ENCODE measurements at places on chromosomes 11 and 22.

DNA sequence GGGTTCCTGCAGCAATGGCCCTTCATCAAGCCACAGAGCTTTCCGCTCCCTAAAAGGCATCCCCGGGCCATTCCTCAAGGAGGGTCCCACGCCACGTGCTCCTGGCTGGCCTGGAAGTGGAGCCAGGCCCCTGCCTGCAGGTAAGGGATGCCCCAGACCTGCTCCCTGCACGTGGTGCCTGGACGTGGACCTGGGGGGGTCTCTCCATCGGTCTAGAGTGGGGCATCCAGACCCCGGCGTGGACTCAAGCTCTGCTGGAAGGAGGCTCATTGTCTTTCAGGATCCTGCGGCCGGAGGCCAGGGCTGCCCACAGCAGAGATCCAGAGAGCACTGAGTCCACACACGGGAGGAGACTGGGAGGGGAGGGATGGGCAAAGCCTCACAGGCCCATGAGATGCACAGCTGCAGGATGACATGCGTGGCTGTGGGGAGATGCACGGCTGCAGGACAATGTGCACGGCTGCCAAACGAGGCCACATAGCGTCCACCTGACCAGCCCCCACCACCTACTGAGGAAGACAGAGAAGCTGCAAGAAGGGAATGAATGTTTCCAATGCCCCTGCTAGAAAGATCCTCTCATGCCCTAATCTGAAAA lies 236.7 kb downstream of the BRD1 start:
- no peak for DNase-seq

DNA sequence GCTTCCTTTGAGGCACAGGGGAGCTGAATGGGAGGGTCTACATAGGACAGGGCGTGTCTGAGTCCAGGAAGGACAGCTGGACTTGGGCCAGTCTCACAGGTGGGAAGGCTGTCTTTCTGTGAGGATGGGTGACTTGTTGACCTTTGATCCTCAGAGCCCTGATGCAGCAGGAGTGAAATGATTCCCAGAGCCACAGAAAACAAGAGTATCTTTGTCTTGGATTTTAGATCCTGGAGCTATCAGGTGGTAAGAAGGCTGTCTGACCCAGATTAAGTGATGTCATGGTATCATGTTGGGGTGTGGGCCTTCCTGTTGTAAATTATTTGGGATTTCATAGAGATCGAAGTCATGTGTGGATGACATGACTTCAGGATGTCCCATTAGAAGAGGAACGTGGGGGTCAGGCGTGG lies 15.0 kb downstream of the PTPRJ start:
- DNase-seq: no peak

GRCh38 chr22:41883400-41883799 lies 31.5 kb downstream of the SHISA8 start:
- no peak for DNase-seq

- no peak for DNase-seq
Measured at GRCh38 chr11:63504054-63504453, 1.8 kb upstream of the LGALS12 start.

GRCh38 chr11:73538381-73538872 lies 59.5 kb downstream of the FAM168A start:
- DNase-seq: no peak

DNA sequence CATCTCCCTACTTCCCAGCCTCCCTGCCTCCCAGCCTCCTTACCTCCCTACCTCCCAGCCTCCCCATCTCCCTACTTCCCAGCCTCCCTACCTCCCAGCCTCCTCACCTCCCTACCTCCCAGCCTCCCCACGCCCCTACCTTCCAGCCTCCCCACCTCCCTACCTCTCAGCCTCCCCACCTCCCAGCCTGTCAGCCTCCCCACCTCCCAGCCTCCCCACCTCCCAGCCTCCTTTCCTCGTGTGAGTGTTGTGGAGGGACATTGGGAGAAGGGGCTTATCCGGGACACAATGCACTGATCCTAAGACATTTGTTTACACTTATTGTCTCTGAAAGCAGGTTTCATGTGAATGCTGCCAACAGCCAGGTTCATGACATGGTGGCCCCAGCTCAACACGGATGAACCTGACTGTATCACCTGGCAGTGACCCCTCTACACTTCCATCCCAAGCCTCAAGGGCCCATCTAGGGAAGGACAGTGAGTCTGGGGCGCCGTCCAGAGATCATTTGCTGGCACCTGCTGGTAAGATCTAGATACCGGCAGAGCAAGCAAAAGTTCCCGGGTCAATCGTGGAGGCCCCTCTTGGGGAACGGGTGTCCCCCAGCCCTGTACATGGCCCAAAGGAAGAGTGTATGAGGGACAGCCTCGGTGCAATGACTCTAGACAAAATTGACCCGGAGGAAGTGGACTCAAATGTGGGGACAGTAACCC lies 34.5 kb upstream of the TH start:
- no peak for DNase-seq

GRCh38 chr11:102476812-102477211 lies 24.2 kb upstream of the TMEM123 start:
- peak; percentile 42 for DNase-seq

DNA sequence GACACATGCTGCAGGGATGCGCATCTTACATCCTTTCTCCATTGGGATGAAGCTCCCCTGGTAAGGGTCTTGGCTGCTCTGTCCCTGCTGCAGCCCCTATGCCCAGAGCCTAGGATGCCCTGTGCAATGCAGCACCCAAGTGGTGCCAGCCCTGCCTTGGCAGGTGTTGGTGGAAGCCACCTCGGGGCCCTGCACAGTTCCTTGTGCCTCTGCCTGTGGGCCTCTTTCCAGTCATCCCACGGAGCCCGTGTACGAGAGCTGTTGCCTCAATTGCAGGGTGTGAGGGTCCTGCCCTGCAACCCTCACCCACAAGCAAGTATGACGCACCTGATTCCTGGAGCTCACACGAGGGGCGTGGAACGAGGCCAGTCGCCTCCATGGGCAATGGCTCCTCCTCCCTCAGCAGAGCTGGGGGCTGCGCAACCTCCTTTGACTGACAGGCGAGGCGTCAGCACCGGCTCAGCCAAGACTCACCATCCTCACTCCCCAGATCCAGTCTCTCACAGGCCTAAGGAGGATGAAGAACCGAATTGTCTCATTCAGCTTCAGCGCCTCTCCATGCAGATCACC lies 719.6 kb downstream of the BRD1 start:
- no peak for DNase-seq

DNA sequence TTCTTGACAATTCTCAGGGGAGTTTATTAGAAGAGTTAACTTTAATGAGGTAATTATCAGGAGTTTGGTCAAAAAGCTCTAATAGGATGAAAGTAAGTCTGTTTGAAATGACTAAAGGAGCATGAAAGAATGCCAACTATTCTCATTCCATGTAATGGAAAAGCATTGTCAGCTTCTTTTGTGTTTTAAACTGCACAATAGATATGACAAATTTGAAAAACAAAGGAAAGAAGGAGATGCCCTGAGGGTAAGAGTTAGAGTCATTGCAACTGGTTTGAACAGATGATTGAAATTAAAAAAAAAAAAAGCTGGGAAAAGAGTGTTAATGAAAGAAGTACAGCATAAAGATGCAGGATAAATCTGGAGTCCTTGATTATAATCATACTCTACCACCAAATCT lies 296.8 kb upstream of the FOLH1 start:
- DNase-seq: no peak

DNA sequence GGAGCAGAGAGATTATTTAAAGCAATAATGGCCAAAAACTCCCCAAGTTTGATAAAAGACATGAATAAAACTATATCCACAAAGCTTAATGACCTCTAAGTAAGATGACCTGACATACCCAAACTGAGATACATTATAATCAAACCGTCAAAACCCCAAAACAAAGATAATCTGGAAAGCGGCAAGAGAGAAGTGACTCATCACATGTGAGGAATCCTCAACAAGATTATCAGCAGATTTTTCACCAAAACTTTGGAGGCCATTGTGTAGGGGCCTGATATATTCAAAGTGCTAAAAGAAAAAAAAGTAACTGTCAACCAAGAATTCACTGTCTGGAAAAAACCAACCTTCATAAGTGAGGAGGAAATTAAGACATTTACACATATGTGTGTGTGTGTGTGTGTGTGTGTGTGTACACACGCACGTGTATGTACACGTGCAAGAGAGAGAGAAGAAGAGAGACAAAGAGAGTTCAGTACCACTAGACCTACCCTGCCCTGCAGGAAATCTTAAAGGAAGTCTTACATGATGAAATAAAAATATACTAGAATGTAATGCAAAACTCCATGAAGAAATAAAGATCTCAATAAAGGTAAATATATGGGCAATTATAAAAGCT lies 752.4 kb downstream of the NELL1 start:
- DNase-seq: no peak

- DNase-seq: no peak
Measured at GRCh38 chr22:26374391-26375026, 54.6 kb upstream of the ASPHD2 start.

DNA sequence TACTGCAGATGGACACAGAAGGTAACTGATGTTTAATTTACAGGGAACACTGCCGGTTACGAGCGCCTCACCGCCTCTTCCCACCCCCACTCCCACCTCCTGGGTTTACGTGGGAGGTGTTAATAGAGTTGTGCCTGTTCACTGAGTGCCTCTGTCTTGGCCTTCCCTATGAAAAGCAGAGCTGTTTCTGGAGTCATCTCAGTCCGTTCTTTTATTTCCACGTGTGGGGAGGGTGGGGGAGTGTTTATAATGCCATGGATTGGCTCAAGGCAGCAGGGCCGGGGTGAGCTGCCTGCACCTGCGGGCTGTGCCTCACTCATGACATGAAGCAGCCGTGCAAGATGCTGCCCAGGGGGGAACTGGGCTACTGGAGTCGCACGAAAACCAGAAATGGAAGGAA lies 322.7 kb downstream of the CADM1 start:
- no peak for DNase-seq

DNA sequence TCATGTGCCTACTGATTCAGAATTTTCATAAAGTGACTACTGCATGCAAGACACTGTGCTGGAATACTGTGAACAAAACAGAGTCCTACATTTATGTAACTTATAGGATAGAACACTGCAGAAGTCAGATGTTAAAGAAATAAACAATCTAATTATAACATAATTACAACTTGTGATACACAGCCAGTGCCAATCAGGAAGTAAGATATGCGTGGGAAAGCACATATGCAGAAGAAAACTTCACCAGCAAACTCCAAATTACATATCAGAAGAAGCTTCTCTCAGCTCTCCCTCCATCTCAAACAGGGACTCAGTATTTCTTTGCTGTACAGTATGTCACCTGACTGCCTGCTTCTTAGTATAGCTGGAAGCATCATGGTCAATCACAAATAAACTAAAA lies 37.4 kb downstream of the PAK1 start:
- DNase-seq: no peak

- DNase-seq: no peak
Measured at GRCh38 chr11:14273895-14274294, 85.1 kb downstream of the RRAS2 start.

DNA sequence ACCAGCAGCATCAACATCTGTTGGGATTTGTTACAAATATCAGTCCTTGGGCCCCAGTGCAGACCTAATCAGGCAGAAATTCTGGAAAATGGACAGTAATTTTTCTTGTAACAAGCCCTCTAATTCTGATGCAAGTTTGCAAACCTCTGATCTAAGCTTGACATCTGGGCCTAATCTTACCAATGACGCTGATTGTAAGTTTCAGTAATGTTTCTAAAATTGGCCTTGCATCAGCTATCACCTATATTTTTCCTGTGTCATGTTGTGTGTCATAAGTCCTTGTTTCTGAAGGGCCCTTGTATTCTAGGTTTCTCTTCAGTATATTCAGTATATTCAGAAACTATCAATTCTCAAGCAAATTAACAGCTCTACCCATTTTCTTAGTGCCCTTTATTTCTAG lies 36.4 kb downstream of the ZNF215 start:
- no peak for DNase-seq

DNA sequence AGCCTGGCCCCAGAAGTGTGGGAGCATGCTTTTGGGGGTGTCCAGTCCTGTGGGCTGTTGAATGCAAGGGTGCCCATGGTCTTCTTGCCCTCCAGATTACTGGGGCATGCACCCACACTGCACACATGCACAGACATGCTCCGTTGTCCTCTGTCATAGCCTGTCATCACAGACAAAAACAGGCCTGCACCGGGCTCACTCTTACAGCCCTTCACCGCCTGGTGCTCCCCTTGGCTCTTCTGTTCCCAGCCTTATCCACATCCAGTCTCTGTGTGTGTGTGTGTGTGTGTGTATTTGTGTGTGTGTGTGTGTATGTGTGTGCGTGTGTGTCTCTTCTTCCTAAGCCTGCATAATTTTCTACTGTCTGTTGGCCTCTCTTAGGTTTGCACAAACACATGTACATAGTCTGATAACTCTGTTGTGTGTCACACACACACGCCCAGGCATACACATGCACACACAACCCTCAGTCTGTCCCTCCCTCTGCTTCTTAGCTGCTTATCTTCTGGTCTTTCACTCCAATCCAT lies 23.4 kb upstream of the NECTIN1 start:
- DNase-seq: no peak

DNA sequence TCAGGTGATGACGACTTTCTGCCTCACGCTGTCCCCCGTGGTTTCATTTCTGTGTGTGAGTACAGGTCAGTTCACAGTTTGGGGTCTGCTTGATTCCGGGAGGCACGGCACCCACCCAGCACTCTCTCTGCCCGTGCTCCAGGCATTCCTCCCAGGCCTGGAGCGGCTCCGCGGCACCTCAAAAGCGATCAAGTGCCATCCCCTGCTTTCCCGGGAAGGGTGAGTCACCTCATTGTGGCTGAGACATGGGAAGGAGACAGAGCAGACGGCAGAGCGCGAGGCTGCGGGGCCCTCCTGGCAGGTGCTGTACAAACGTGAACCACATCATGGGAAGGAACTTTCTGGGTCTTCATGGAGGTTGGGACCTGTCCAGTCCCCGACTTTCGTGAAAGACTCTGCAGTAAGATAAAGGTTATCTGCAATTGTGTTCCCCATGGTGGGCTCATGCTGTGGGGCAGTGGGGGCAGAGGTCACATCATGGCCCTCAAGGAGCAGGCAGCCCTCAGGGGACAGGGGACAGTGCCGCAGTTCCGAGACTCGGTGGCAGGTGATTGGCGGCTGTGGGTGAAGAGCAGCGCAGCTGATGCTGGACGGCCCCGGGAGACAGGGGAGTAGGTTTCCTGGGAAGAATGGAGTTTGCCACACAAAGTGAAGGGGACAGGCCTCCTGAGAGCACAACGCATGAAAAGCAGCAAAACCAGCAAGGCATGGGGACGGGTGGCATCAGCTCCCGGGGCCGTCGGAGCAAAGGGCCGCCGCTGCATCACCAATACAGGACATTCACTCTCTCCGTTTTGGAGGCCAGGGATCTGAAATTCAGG lies 65.3 kb downstream of the CELSR1 start:
- DNase-seq: no peak

DNA sequence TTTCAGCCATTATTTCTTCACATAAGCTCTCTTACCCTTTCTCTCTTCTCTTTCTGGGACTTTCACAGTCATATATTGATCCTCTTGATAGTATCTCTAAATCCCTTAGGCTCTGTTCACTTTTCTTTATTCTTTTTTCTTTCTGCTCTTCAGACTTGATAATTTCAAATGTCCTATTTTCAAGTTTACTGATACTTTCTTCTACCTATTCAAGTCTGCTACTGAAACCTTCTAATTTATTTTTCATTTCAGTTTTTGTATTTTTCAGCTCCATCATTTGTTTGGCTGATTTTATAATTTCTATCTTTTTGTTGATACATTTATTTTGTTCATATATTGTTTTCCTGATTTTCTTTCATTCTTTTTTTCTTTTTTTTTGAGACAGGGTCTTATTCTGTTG lies 79.1 kb downstream of the SNX19 start:
- no peak for DNase-seq

Data from activated naive CD8-positive, alpha-beta T cell treated with anti-CD3 and anti-CD28 coated beads, Interleukin-2, amount 50 U/mL, for 24 hours (primary cell).